ENCODE measurements at places on chromosomes 16 and 17.

DNA sequence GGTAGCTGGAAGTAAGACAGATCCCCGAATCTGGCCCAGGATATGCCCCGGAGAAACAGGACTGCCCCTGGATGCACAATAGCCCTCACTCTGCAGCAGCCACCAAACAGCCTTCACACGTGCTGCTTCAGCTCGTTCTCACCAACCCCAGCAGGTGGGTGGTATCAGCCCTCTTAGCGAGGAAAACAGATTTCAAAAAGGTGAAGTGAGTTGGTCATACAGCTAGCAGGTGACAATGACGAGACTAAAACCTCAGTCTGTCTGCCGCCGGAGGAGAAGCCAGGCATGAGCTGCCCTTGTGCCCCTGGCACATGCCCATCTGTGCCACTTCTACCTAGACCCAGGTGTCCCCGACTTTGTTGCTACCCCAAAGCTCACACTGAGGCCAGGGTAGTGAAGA lies 92.4 kb downstream of the YPEL2 start:
- no peak for DNase-seq

DNA sequence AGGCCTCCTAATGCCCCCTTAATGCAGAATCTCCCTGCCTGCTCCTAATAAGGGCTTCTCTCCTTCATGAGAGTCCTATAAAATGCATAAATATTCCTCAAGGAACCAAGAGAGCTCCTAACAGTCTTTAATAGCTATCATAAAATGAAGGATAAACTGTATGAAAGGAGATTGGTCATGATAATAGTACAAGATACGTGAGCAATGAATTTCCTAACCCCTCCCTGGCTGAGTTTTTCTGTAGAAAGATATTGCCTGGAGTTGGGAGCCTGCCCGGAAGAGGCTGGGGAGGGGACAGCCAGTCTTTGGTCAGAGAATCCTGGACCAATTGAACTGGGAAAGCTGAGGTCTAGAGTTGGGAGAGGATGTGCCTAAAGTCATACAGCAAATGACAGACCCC lies 321.9 kb upstream of the CDH5 start:
- DNase-seq, result no peak

DNA sequence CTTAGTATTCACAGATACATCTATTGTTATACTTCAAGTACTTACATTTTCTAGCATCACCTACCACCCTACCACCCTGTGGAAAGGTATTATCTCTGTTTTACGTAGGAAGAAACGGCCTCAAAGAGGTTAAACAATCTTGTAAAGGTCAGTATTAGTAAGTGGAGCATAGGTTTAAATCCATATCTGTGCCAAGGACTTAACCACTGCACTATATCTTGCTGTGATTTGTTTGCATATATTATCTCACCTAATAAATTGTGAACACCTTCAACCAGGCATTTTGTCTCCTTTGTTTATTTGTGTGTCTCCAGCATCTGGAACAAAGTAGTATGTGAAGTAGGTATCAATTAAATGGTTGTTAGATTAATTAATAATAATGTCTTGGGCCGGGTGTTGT lies 27.3 kb downstream of the IGF2BP1 start:
- no peak for DNase-seq

DNA sequence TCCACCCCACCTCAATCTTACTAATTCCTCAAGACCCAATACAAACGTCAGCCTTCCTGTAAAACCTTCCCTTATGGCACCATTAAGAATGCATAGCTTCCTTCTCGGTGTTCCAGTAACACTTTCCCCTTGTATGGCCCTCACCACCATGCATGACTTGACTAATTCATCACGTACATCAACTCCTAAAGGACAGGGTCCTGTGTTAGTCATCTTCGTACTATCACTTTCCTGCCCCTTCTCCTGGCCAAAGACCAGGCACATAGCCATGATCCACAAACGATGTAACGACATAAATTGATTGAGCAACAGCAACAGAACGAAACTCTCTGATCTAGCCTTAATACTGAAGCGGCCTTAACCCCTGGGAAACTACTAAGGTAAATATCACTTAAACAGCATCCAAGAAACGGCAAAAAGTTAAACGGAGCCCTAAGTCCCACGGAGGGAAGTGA lies 612 bp downstream of the PSMD12 start:
- no peak for DNase-seq

DNA sequence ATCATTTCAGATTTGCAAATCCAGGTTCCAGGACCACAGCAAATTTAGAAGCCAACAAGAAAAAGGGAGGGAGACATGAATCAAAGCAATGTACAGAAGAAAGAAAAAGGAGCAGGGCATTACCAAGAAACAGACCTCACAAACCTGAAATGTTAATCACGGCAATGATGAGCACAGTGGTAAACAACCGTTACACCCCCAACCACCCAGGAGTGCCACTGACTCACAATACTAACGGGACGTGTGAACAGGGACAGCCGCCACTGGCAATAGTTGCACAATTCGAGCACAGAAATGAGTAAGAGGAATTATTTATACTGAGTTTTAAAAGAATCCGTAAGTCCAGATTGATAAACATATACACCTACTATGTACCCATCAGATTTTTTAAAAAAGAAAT lies 13.8 kb downstream of the USP22 start:
- DNase-seq, result no peak

- no peak for DNase-seq
These were observed 5.7 kb downstream of the OR4D2 start for GRCh38 chr17:58172369-58173071.

DNA sequence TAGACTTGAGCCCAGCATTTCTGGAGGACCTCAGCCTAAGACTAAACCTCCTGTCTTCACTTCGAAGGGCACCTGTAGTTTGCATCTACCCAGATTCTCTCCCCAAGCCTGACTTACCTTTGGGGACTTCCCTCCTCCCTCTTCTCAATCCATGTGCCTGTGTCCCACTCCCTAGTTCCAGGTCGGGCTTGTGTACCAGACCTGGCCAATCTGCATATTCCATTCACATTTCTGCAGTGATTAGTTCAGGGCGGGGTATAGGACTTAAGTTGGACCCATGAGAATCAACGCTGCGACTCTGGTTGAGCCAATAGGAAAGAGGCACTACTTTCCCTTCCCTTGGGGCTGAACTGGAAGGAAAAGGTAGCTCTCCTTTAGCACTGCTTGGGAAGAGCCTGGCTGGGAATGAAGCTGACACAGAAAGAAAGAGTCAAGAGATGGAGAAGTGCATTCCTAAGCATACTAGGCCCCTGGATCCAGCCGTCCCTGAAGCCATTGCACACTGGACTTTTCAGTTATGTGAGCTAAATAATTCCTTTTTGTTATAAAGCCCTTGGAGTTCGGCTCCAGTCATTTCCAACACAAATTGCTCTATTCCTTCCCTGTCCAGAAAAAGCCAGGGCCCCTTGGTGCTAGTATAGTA lies 2.5 kb downstream of the TRADD start:
- DNase-seq, result no peak

GRCh38 chr17:28641579-28641978 lies 3.4 kb downstream of the BLTP2 start:
- DNase-seq, result no peak

GRCh38 chr17:65627891-65628643 lies 66.6 kb upstream of the AXIN2 start:
- no peak for DNase-seq

GRCh38 chr17:42016411-42016831 lies 818 bp downstream of the DNAJC7 start:
- DNase-seq, result no peak

- no peak for DNase-seq
These were observed 8.7 kb downstream of the CLUAP1 start for GRCh38 chr16:3509470-3509928.

DNA sequence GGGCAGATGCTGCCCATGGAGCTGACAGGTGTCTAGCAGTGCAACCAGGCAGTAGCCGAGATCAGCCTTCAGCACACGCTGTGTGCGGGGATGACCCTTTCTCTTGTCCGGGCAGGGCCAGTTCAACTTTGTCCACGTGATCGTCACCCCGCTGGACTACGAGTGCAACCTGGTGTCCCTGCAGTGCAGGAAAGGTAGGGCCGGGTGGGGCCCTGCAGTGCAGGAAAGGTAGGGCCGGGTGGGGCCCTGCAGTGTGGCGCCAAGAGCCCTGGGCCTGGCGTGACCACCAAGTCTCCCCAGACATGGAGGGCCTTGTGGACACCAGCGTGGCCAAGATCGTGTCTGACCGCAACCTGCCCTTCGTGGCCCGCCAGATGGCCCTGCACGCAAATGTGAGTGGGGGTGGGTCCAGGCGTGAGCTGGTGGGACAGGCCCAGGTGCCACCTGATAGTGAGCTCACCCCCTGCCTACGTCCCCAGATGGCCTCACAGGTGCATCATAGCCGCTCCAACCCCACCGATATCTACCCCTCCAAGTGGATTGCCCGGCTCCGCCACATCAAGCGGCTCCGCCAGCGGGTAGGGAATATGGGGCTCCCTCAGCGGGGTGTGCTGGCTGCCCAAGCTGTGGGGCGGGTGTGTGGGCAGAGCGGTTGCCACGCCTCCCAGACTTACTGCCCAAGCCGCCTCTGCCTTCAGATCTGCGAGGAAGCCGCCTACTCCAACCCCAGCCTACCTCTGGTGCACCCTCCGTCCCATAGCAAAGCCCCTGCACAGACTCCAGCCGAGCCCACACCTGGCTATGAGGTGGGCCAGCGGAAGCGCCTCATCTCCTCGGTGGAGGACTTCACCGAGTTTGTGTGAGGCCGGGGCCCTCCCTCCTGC lies 40.2 kb downstream of the TSC2 start:
- DNase-seq, result no peak

GRCh38 chr17:43854498-43854897 lies 7.5 kb downstream of the CD300LG start:
- no peak for DNase-seq

GRCh38 chr17:29401258-29401657 lies 11.1 kb downstream of the TAOK1 start:
- DNase-seq, result no peak

DNA sequence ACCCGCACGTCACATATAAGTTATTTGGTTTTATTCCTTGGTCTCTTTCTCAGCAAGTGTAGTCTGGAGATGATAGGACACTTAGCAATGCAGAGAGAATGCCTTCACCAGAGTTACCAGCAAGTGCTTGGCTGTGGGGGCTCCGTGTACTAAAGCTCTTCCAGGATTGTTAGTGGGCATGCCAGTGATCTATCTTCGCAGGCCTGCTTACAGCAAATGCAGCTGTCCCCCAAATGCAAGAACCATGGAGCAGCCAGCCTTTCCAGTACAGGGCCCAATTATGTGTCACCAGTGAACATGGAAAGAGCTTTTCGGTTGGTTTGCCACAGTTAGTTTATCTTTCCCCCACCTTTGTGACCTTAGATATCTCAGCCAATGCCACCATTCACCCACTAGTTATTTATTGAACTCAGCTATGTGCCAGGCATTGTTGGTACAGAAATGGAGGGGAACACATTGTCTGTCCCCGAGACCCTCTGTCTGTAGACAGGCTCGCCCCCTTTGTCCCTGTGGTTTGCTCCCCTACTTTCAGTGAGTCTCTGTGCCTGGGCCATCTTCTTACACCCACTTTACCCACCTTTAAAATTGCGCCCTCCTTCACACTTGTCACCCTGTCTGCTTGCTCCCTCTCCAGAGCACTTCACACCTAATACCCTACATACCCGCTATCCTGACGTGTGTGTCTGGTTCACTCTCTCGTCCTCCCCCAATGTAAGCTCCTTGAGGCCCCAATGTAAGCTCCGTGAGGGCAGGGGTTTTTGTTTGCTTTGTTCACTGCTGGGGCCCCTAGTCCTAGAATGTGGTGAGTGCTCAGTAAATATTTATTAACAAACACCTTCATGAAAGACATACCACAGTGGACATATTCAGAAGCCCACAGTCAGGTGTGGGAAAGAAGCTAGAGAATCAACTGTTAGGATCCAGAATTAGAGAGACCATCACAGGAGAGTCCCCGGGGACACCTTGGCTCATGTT lies 13.3 kb downstream of the USP10 start:
- no peak for DNase-seq

DNA sequence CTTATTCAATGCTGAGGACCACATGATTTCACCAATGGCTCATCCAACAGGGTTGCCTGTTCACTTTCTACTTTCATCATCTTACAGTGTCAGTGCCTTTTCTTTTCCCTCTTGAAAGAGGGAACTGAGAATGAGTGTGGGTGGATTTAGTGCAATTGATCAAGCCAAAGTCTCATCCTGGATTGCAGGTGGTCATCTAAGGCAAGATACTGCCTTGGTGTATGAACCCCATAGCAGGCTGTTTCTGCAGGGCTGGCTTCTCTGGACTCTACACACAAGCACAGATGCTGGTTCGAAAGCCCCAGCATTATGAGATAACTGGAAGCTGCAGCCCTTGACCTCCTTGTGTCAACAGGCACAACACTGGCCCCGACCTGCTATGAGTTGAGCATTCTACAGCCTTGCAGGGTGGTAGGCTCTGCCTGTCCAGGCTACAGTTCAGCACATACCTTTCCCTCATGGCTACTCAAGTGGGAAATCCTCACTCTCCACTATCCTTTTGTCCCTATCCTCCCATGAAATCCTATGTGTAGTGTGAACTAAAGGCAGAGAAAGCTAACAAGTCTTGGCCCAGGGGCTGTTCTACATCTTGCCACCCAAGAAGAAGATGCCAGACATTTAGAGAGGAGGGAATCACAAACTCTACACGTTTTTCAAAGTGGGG lies 358.7 kb downstream of the SLC39A11 start:
- no peak for DNase-seq

- DNase-seq, result no peak
These were observed 12.7 kb upstream of the ARHGAP23 start for GRCh38 chr17:38415250-38416194.

DNA sequence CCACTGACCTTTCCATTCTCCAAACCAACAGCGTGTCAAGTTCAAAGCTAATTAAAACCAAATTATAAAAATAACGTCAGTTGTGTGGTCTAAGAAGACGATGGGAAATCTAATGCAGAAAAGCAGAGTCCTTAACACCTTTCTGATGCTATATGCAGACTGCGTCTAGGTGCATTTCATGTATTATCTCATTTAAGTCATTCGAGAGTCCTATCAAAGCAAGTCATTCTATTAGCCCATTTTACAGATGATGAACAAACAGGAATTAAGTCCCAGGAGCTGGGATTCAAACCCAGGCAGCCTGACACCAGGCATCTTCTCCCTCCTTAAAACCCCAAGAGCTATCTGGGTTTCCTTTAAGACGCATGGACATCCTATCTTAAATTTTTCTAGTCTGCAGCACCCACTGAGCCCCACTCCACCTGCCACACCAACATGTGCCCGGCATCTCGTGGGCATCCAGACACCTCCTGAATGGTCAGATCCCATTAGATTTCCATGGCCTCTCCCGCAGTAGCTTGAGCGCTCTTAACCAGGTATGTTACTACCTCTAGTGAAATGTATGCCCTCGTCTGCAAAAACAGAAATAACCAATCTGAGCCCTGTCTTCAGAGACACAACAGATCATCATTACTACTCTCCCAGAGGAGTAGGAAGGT lies 115.1 kb downstream of the ZFHX3 start:
- no peak for DNase-seq

- no peak for DNase-seq
These were observed 34.7 kb upstream of the NAT9 start for GRCh38 chr17:74810699-74811485.

All from stimulated activated CD8-positive, alpha-beta memory T cell treated with anti-CD3 and anti-CD28 coated beads, Interleukin-4, amount 100 ng/mL, for 4 hours (primary cell).